ENCODE measurements at places on chromosomes 13 and 19.

GRCh38 chr13:112065867-112066623 is 904 bp upstream of the SOX1 start:
- no peak for DNase-seq

DNA sequence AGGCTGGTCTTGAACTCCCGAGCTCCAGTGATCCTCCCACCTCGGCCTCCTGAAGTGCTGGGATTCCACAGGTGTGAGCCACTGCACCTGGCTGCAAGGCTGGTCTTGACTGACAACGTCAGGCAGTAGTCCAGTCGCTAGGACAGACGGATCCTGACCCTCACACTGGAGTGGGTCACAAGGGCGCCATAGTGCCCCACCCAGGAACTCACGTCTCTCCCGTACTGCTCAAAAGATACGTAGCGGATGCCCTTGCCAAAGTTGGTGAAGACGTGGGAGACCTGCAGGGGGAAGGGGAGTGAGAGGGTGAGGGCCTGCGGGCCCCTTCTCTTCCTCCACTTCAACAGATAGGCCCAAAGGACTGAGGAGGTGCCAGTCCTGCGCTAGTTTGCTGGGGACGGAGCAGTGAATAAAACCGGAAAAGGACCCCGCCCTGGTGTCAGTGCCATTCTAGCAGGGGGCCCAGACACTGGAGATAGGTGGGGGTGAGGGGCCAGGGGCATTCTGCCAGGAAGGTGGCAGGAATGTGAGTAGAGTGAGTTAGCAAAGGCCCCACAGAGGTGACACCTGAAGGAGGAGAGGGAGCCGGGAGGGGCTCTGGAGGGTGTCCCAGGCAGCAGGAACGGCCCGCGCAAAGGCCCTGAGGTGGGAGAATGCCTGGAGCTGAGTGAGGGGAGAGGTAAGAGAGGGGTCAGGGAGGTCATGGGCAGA is 11.9 kb downstream of the MRPS12 start:
- no peak for DNase-seq

DNA sequence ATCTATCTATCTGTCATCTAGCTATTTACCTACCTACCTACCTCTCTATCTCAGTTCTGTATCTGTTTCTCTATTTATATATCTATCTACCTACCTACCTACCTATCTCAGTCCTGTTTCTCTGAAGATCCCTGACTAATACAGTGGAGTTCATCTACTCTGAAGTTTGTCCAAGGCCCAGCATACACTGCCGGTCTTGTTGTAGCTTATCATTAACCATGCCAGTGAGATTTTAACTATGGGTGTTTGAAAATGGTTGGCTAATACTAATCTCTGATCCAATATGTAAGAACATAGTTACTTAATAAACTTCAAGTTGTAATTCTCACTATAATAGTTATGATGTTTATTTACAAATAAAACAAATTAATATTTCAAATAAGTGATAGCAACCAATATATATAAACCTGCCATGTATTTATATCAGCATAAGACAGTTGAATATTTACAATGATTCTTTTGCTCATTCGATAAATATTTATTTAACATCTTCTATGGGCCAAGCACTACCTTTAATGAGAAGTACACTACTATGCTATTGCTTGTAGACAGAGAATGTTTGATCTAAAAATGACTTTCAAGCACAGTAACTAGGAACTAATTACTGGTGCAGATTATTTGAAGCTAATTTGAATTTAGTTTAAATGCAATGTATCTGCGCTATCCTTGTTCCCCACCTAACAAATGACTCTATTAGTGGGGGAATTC is 242.1 kb downstream of the KLF5 start:
- DNase-seq, result no peak

GRCh38 chr13:43335764-43336163 is 312.4 kb downstream of the DNAJC15 start:
- DNase-seq, result no peak

GRCh38 chr13:111247552-111247951 is 72.9 kb upstream of the TEX29 start:
- DNase-seq, result no peak

GRCh38 chr13:99363391-99363790 is 56.2 kb upstream of the GPR183 start:
- no peak for DNase-seq

- DNase-seq, result no peak
Measured at GRCh38 chr19:38684078-38684861, 36.8 kb downstream of the ACTN4 start.

DNA sequence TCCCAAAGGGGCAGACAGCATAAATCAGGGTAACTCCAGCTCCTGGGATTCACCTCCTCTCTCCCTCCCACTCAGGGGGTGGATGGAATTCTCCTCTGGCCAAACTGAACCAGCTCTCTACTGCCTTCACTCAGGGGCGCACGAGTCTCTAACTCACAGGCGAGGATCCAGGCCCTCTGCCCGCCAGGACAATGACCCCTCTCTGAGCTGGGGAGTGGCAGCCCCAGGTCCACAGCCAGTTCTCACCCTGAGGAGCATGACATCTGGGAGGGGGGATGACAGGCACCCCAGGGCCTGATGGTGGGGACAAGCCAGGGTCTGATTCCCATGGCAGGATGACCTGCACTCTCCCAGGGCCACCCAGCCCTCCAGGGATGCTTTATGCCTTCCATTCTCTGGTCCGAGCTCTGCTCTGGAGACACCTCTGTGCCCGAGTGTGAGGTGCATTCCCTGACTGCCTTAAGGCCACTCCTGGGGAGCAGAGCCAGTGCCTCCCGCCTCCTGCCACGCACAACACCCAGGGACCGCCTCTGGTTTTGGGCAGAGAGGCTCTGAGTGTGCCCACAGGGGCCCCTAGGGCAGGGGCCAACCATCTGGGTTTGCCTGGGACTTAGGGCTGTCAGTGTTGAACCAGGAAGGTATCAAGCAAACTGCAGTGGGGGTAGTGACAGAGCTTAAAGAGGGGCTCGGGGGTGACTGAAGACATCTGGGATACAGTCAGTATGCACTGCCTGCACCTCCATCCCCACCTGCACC is 66.2 kb downstream of the GNG7 start:
- DNase-seq, result no peak

DNA sequence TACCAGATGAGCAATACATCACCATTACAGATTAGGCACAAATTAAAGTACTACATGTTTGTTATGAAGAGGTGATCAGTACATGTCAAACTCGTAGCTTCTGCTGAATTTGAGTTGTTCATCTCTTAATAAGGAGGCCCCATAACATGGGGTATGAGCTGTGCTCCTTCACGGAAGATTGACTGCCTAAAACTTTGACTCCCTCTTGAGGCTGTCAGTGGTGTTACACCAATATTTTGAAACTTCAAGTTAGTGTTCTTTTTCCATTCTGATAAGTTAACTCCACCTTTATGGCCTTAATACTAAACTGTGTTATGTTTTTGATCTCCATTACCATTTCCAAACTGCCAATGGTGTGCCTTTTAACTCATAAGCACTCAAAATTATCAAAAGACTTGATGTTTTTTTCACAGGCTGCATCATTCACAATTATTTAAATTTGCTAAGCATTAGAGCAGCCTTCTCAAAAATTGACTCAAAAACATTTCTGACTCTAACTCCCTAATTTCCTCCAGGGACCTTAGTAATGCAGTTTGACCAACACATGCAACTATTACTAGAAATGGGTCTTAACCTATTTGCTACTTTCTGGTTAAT is 1591.5 kb downstream of the PCDH9 start:
- DNase-seq, result no peak

DNA sequence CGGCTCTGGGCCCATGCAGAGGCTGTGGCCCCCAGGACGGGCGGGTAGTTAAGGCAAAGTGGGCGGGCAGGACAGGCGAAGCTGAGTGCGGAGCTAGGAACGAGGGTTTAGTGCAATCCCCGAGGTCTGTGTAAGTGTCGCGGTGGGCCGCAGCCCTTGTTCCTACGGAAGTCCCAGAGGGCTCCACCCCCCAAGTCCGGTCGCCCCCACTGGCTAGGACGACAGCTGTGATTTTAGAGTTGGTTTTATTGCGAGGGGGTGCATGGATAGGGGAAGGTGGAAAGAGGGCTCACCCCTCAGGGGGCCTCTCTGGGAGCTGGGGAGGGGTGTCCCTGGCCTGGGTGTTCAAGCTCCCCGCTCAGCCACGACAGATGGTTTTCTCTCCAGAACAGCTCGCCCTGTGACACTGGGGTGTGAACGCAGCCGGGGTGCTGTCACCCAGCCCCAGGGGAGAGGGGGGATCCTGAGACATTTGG is 21.7 kb downstream of the ZBTB7A start:
- DNase-seq, result no peak

DNA sequence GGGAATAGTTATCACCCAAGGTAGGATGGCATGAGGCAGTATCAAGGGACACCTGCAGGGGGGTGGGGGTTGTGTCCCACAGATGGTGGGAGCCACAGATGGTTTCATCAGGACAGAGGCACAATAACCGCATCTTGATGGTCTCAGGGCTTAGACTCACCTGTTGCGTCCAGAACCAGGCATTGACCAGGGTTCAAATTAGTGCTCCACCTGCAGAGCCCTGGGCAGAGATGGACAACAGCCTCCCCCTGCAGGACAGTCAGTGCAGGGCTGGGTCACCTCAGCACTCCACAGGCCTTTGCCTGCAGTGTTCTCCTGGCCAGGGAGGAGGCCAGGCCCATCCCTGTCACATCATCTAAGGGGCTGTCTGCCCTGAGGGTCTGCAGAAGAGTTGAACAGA is 14.5 kb upstream of the CEACAM1 start:
- no peak for DNase-seq

GRCh38 chr19:5397804-5398692 is 57.2 kb upstream of the ZNRF4 start:
- no peak for DNase-seq

DNA sequence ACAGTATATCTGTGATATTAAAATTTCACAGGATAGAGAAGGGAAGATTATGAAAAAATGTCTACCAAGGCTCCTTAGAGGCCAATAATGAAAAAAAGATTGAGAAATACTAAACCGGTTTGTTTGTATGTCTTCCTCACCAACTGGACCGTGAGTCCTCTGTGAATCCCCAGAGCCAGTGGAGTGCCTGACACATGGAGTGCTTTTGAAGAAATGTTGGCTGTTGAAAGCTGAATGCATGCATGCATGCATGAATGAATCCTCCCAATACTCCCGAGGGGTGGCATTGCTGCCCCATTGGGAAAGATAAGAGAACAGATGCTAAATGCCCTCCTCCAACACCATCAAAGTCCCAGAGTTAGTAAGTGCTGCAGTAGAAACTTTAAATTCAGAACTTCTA is 152.7 kb upstream of the SERP2 start:
- DNase-seq, result no peak

GRCh38 chr13:98775844-98776598 is 23.5 kb upstream of the SLC15A1 start:
- no peak for DNase-seq

DNA sequence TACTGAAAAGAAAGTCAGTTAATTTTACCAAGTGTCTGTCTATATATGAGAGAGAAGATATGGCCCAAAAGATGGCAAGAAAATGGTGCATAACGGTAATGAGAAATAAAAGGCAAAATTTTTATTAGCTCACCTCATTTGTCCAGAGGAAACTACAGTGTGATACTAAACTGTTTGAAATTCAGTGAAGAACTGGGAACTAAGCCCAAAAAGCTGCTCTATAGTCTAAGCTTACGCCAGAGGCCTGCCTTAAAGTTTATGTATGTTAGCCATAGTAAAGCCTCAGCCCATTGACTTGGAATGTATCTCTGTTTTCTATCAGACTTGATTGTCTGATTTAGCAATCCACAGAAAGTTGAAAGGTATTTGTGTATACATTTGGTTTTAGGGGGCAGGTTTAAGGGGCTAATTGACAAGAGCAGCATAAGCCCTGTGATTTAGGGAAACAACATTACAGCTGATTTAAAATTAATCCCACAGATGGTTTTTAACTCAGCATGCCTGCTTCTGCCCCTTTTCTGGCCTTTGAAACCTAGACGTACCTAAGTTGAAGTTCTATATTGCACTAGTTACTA is 91.0 kb upstream of the MAB21L1 start:
- no peak for DNase-seq

GRCh38 chr13:106003651-106004050 is 531.8 kb downstream of the EFNB2 start:
- DNase-seq, result no peak

DNA sequence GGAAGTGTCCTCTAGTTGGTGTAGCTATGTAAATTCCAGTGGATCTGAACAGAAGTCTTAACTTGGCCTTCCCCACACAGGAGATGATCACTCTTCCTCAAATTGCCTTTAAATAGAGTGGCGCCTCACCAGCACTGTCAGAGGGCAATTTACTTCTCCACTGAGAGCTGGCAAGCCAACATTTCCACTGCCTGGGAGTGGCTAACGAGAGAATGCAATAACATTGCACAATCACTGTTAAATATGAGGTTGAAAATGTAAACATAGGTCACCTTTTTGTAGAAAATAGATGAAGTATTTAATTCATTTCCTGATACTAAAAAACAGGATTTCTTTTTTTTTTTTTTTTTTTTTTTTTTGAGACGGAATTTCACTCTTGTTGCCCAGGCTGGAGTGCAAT is 55.4 kb upstream of the UBL3 start:
- no peak for DNase-seq

- DNase-seq, result peak; percentile 63
Measured at GRCh38 chr13:94674609-94675348, 37.6 kb downstream of the SOX21 start.

- no peak for DNase-seq
Measured at GRCh38 chr13:58048670-58049069, 417.1 kb downstream of the PCDH17 start.

GRCh38 chr13:40517486-40518480 is 148.7 kb downstream of the FOXO1 start:
- no peak for DNase-seq

DNA sequence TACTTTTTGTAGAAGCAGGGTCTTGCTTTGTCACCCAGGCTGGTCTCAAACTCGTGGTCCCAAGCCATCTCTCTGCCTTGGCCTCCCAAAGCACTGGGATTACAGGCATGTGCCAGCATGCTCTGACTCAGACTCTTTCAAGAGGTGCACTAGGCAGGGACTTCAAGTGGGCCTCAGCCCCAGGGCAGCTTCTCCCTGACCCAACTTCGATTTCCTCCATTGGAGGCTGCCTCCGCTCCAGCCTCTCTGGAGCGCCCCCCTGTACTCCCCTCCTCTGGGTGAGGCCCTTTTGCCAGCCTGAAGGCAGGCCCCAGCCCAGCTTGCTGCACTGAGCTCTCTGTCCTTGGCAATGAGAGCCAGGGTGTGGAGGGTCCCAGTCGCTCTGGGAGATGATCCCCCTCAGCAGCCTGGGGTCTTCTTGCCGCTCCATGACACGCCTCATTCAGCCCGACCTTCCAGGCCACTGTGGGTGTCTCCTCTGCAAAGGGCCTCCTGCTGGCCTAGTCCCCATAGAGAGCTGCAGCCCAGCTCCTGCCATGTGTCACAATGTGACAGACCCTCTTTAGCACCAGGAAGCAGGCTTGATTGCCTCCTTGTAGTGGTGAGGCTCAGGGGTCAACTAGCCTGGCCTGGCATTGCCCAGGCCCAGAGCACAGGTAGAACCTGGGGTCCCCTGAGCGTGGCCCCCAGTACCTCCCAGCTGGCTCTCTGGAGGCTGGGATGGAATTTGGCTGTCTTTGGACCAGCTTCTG is 16.4 kb downstream of the CARM1 start:
- no peak for DNase-seq
